ENCODE measurements at places on chromosomes 1 and 21. TPM values are rescaled to one million over a fixed set of nuclear protein-coding genes. Genes with fewer than 3 reads are reported as not detected.

MTMR11 gene
- total RNA-seq = 1.5 TPM

C8B gene
- not detected for total RNA-seq

ATP5PB gene
- 449 TPM for total RNA-seq

GBP7 gene
- total RNA-seq = not detected

DNA sequence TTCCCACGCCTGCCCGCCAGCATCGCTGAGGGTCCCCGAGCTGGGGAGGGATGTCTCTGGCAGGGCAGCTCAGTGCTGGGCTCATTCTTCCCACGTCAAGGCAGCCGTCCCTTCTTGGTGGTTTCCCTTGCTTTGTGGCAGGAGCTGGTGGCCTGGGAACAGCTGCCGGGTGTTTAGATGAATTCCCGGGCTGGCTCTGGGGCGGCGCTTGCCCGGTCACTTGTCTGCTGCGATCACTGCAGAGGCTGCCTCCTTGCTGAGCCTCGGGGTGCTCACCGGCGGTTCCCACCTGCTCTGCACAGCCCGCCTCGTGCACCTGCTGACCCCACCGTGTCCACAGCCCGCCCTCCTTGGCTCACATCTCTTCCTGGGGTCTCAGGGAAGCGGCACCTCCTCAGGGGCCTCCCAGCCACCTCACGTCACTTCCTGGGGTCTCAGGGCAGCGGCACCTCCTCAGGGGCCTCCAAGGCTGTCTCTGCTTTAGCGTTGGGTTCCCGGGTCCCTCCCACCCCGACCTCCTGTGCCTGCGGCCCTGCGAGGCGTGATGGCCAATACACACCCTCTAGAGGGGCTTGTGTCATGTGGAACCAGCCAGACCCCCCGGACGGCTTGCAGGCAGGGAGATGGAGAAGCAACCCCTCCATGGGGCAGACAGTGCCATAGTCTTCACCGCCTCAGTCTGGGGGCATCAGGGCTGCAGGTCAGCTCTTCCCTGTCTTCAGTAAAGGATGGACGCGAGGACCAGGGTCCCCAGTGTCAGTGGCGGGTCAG is 13.5 kb downstream of the COL18A1 start:
- no peak for DNase-seq

DNA sequence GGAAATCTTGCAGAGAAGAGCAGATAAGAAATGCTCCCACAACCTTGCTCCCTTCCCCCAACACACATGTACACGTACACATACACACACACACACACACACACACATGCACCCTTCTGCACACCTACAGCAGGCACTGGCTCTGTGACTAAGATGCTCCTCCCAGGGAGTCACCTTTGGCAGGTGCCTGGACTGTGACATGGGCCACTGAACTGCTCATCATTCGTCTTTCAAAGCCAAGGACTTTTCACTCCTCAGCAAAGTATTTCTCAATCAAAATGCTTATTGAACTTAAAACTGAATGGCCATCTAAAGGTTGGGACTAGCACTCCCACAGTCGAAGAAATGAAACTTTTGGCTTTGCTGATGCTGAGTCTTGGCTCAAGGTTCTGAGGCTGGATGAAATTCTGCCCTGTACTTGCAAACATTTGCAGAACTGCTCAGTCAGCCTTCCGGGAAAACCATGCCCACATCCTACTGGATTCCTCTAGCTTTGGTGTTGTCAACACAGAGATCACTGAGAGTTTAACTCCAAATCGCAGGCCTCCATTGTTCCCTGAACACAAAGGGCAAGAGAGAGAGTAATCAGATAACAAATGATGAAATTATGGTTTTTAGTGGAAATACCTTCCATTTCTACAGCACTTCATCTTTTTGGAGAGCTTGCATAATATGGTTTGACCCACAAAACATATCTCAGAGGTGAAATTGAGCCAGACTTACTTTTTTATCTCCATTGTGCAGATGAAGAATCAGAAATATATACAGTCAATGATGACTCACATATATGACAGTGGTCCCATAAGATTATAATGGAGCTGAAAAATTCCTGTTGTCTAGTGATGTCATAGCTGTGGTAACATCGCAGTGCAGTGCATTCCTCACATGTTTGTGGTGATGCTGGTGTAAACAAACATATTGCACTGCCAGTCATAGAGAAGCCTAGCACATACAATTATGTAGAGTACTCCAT is 72.4 kb upstream of the BCAR3 start:
- peak; percentile 70 for DNase-seq

- DNase-seq = no peak
Measured at GRCh38 chr1:242005866-242006535, 7.1 kb upstream of the MAP1LC3C start.

GRCh38 chr1:119275145-119276134 is 93.1 kb upstream of the HAO2 start:
- DNase-seq = peak; percentile 85

GRCh38 chr21:42253466-42253865 is 34.5 kb downstream of the ABCG1 start:
- DNase-seq = no peak

- no peak for DNase-seq
Measured at GRCh38 chr1:19123837-19124236, 86.2 kb downstream of the UBR4 start.

DNA sequence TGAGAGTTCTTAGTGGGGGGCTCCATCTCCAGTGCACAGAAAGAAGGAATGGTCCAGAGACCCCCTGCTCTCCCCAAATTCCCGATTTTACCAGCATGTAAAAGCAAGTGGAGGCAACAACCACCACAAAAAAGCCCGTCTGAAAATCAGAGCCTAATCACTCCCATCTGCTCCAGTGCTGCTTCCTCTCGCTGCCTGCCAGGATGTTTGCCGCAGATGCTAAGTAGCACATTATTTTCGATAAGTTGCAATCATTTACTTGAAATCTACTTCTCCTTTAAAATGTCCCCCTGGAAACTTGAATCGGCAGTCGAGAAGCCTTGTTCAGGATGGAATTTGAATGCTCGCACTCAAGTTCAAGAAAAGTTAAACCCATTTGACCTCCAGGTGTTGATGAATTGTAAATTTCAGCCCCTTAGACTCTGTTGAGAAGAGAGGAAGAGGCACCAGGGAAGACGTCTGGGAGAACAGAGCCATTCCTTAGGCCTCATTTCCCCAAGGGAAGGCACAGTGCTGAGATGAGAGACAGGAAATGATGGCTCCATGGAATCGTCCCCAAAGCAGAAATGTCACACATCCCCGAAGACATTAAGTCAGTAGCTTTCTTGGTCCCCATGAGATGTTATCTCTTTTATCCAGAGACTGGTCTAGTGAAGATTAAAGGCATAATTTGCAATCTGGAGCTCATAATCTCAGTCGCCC is 221.3 kb downstream of the PBX1 start:
- no peak for DNase-seq
